ENCODE measurements at places on chromosomes 2 and 18.

GRCh38 chr2:128037649-128038048 lies 9.8 kb upstream of the SAP130 start:
- no peak for DNase-seq

DNA sequence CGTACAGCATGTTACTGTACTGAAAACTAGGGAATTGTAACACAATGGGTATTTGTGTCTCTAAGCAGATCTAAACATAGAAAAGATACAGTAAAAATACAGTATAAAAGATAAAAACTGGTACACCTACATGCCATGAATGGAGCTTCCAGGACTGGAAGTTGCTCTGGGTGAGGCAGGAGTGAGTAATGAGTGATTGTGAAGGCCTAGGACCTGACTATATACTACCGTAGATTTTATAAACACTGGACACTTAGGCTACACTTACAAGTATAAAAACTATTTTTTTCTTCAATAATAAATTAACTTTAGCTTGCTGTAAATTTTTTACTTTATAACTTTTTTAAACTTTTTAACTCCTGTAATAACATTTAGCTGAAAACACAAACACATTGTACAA lies 324.4 kb upstream of the TNP1 start:
- DNase-seq, result no peak

GRCh38 chr2:207749873-207750272 lies 19.8 kb downstream of the FZD5 start:
- DNase-seq, result no peak

GRCh38 chr2:150143087-150143536 lies 344.4 kb downstream of the RND3 start:
- DNase-seq, result no peak

- DNase-seq, result no peak
Observed at GRCh38 chr2:98761267-98761781, 30.4 kb upstream of the MGAT4A start.

GRCh38 chr2:33477473-33478468 lies 1.3 kb downstream of the RASGRP3 start:
- DNase-seq, result no peak

GRCh38 chr2:176129813-176130146 lies 275 bp downstream of the HOXD8 start:
- DNase-seq, result no peak

DNA sequence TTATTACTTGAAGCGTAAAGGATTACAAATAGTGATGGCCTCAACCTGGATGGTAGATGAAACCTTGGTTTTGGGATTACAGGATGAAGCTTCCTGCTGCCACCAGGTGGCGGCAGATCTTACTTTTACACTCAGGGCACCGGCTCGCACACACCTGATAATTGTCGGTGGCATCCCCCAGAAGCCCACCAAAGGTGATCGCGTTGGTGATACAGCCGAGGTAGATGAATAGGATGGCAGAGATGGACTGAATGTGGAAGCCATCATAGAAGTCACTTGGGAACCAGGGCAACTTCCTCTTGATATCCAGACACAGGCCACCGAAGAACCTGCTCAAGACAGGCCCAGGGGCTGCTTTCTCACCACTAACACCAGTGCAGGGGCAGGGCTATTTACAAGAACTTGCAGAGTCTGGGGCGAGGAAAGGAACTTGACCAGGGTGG lies 51.8 kb downstream of the MTHFD2 start:
- peak; percentile 74 for DNase-seq

Data from cerebellar cortex (tissue), 1 donor.